ENCODE measurements at places on chromosomes 1 and 21. TPM values are rescaled to one million over a fixed set of nuclear protein-coding genes. Genes with fewer than 3 reads are reported as not detected.

Gene TFF2
- total RNA-seq = not detected

- ATAC-seq = no peak
Measured at GRCh38 chr1:4944072-4944471, 289.7 kb downstream of the AJAP1 start.

GRCh38 chr1:6634371-6635052 lies 9.8 kb downstream of the THAP3 start:
- peak; percentile 70 for ATAC-seq

DNA sequence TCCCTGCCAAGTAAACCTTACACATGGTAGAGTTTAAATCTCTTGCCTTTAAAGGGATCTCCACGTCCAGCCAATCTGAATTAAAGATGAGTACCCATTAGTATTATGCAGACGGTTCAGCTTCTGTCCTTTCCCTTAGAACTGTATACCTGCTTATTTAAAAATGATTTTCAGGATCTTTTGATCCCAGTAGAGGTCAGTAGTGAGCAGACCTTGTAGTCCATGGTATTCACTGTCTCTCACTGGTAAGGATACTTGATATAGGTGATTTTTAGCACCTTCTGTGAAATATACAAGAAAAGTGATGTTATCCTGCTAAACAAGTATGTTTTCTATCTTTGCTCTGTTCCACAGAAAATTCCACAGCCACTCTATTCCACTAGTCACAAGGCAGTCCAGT lies 1211.6 kb upstream of the ADGRL4 start:
- no peak for ATAC-seq
